ENCODE measurements at places on chromosomes 4 and X. TPM values are rescaled to one million over a fixed set of nuclear protein-coding genes. Genes with fewer than 3 reads are reported as not detected.

DNA sequence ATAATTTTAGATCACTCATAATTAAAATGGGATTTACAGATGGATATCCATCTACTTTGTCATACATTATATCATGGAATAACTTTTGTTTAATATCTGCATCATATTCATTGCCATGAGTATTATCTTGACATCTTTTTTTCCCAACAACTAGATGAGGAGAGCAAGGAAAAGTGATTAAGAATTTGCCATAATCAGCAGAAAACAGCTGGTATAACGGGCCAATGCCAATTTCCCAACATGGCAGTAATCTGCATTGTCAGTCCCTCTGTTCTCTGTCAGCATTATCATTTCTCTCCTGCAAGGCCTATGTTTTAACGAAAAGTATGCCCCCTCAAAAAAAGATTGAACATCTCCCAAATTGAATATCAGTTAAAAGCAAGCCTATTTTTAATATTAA, 314.0 kb downstream of the FRMPD4 start:
- H3K27ac ChIP-seq: no peak overlapping the region
- no peak overlapping the region for H3K4me3 ChIP-seq
- no peaks in the 10 kb centered on the region for H3K36me3 ChIP-seq
- no peak for DNase-seq
- H3K4me1 ChIP-seq: no peaks in the 10 kb centered on the region

- no peak overlapping the region for H3K4me3 ChIP-seq
- DNase-seq: no peak
- H3K36me3 ChIP-seq: no peaks in the 10 kb centered on the region
- no peaks in the 10 kb centered on the region for H3K27me3 ChIP-seq
- H3K4me1 ChIP-seq: no peaks in the 10 kb centered on the region
Measured at GRCh38 chrX:63934791-63935190, 149.8 kb upstream of the ARHGEF9 start.

DNA sequence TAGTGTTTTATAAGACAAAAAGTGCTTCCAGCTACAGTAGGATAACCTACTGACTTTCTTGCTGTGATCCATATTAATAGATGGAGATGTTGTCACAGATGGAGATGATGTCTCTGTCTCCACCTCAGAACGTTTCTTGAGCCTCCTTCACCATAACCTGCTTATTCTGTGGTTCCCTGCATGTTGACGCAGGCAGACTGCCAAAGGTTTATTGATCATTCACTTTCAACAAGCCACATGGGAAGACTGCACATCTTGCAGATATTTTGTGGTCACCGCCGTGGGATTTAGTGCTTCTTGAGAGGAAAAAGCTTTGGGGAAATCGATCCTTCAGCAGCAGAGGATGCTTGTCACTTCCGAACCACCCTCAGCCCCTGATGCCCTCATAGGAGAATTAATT, 943.0 kb upstream of the PRKX start:
- no peaks in the 10 kb centered on the region for H3K27me3 ChIP-seq
- H3K36me3 ChIP-seq: no peaks in the 10 kb centered on the region
- no peak overlapping the region for H3K27ac ChIP-seq
- no peak overlapping the region for H3K4me3 ChIP-seq
- H3K4me1 ChIP-seq: no peaks in the 10 kb centered on the region
- no peak for DNase-seq

GRCh38 chrX:122641826-122642225, 542.3 kb upstream of the GRIA3 start:
- no peaks in the 10 kb centered on the region for H3K4me1 ChIP-seq
- no peaks in the 10 kb centered on the region for H3K36me3 ChIP-seq
- H3K27ac ChIP-seq: no peak overlapping the region
- no peaks in the 10 kb centered on the region for H3K27me3 ChIP-seq

- no peak overlapping the region for H3K27ac ChIP-seq
- H3K36me3 ChIP-seq: no peaks in the 10 kb centered on the region
- no peaks in the 10 kb centered on the region for H3K4me1 ChIP-seq
- no peak for DNase-seq
Measured at GRCh38 chr4:25098964-25099891, 61.0 kb downstream of the SEPSECS start.

GRCh38 chrX:24137192-24137591, 12.3 kb upstream of the ZFX start:
- no peaks in the 10 kb centered on the region for H3K4me1 ChIP-seq
- no peak overlapping the region for H3K27ac ChIP-seq
- no peak for DNase-seq
- H3K4me3 ChIP-seq: no peak overlapping the region
- no peaks in the 10 kb centered on the region for H3K27me3 ChIP-seq

DNA sequence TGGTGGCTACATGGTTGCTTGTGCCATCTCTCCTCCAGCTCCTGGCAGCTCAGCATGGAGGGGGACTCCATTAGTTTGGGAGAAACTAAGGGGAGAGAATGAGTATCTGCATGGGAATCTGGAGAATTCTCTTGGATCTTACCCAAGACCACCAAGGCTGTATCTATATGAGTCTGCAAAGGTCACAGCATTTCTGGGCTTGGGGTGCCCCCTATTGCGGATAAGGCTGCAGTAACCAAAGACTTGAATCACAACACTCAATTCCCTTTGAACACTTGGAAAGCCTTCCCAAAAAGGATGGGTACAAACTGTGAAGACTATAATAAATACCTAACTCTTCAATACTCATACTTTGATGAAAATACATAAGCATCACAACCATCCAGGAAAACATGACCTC, 623.5 kb upstream of the NR3C2 start:
- H3K4me3 ChIP-seq: no peak overlapping the region
- H3K4me1 ChIP-seq: no peaks in the 10 kb centered on the region
- H3K27ac ChIP-seq: no peak overlapping the region

- DNase-seq: no peak
- peaks cover 6% of the 10 kb centered on the region for H3K36me3 ChIP-seq
Measured at GRCh38 chr4:78667764-78668163, 108.4 kb upstream of the BMP2K start.

GRCh38 chr4:16199093-16199492, 27.2 kb downstream of the TAPT1 start:
- H3K27me3 ChIP-seq: no peaks in the 10 kb centered on the region
- DNase-seq: no peak
- H3K4me1 ChIP-seq: peaks cover 11% of the 10 kb centered on the region

GRCh38 chr4:6929339-6929811, 19.7 kb downstream of the TBC1D14 start:
- H3K4me1 ChIP-seq: peaks cover 69% of the 10 kb centered on the region
- DNase-seq: no peak
- no peaks in the 10 kb centered on the region for H3K27me3 ChIP-seq
- H3K36me3 ChIP-seq: peaks cover 13% of the 10 kb centered on the region

GRCh38 chr4:140865253-140866217, 109.3 kb upstream of the TBC1D9 start:
- H3K4me1 ChIP-seq: peaks cover 11% of the 10 kb centered on the region
- peaks cover 55% of the 10 kb centered on the region for H3K27me3 ChIP-seq

DNA sequence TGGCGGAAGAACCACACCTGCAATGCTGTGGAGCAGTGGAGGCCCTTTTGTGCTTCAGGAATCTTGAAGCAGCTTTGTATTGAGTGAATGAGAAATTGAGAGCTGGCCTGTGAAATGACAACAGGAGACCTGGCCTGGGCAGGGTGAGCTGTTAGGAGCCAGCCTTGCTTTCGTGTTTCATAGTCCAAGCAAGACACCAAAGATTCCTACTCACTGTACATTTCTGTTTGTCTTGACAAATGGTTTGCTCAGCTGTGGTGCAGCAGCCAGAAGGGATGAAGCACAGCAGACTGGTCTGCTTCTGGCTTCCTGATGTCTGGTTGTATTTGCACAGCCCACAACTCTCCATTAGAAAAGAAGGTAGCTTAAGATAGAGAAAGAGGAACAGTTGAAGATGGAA, 96.5 kb downstream of the GATB start:
- no peak overlapping the region for H3K27ac ChIP-seq
- peaks cover 7% of the 10 kb centered on the region for H3K4me1 ChIP-seq
- H3K27me3 ChIP-seq: no peaks in the 10 kb centered on the region
- H3K4me3 ChIP-seq: no peak overlapping the region

GRCh38 chrX:126552313-126553022, at the start of gene DCAF12L1:
Gene DCAF12L1, minus strand, starts transcription at chrX:126552814. Its CDS starts 206 bp downstream, at chrX:126552608.
- H3K4me1 ChIP-seq: no peaks in the 10 kb centered on the region
- no peak within 1 kb of the TSS for H3K27ac ChIP-seq
- H3K4me3 ChIP-seq: no peak within 1 kb of the TSS
- no peaks in the 10 kb centered on the region for H3K27me3 ChIP-seq

- no peak overlapping the region for H3K27ac ChIP-seq
- no peak overlapping the region for H3K4me3 ChIP-seq
- peaks cover 6% of the 10 kb centered on the region for H3K27me3 ChIP-seq
- no peaks in the 10 kb centered on the region for H3K4me1 ChIP-seq
- peaks cover 4% of the 10 kb centered on the region for H3K36me3 ChIP-seq
Measured at GRCh38 chr4:98092833-98093439, 50.3 kb downstream of the STPG2 start.

GRCh38 chrX:119728487-119728886, 29.9 kb upstream of the SOWAHD start:
- no peak for DNase-seq
- no peaks in the 10 kb centered on the region for H3K36me3 ChIP-seq
- no peaks in the 10 kb centered on the region for H3K27me3 ChIP-seq
- H3K4me3 ChIP-seq: no peak overlapping the region
- peaks cover 5% of the 10 kb centered on the region for H3K4me1 ChIP-seq

DNA sequence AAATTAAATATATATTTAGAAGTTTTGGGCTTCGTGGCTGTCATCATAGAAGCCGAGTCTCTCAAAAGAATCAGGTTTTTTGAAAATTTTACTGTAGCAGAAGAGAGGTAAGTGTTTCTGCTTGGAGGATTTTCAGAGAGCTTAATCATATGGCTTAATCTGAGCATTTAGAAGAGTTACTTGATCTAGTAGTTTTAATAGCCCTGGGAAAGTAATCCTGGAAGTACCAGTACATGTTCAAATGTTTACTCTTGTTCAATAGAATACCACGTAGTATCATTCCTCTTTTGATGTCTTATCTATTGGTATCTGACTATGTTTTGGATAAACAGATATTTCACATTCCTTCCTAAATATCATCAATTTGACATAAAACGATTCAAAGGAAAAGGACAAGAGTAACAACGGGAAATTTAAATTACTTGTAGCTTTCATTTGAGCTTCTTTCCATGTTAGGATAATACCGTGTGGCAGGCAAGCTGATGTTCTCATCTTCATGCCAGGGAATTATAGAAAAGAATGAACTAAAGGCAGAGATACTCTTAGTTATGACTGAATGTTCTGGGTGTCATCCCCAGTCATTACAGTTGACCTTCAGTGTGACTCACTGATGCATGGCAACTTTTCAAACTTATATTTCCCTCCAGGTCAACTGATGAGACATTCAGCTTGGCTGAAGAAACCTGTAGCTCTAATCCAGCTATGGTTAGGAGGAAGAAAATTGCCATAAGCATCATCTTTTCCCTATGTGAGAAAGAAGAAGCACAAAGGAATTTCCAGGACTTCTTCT, 89.8 kb downstream of the FNIP2 start:
- H3K4me3 ChIP-seq: no peak overlapping the region
- peaks cover 2% of the 10 kb centered on the region for H3K4me1 ChIP-seq
- H3K27ac ChIP-seq: no peak overlapping the region
- DNase-seq: no peak
- peaks cover 5% of the 10 kb centered on the region for H3K36me3 ChIP-seq

DNA sequence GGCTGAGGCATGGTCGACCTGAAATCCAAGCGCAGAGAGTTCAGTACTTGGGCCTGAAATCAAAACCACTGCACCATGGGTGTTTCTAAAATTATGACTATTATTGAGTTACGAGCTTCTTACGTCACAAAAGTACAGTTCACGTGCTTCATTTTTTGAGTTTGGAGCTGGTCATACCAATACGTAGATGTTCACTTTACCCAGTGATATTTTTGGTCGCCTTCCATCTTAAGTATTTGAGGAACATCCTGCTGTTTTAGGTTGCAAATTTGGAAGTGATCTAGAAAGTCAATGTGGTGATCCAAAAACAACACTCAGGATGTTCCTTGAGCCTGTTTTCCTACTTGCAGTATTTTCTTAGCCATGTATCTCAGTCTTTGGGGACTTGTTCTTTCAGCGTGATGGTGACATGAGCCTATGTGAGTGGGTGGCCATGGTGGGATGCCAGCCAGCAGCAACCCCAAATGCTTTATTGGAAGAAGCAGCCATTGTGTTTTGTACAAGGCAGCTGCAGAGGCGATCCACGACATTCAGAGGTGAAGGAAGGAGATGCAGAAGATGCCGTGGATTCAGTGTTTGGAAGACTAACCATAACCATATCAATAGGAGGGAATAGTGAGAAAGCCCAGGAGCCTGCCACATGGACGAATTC, 28.7 kb downstream of the LDB2 start:
- DNase-seq: no peak
- H3K36me3 ChIP-seq: no peaks in the 10 kb centered on the region
- no peak overlapping the region for H3K27ac ChIP-seq
- H3K27me3 ChIP-seq: no peaks in the 10 kb centered on the region
- no peak overlapping the region for H3K4me3 ChIP-seq
- H3K4me1 ChIP-seq: no peaks in the 10 kb centered on the region

GRCh38 chr4:38829237-38829636, 24.6 kb upstream of the TLR1 start:
- no peaks in the 10 kb centered on the region for H3K27me3 ChIP-seq
- peaks cover 3% of the 10 kb centered on the region for H3K4me1 ChIP-seq
- no peak overlapping the region for H3K27ac ChIP-seq
- no peaks in the 10 kb centered on the region for H3K36me3 ChIP-seq
- H3K4me3 ChIP-seq: no peak overlapping the region
- DNase-seq: no peak

- no peak overlapping the region for H3K27ac ChIP-seq
- H3K27me3 ChIP-seq: peaks cover 18% of the 10 kb centered on the region
- no peaks in the 10 kb centered on the region for H3K36me3 ChIP-seq
- no peak for DNase-seq
Measured at GRCh38 chr4:24872720-24873119, 40.1 kb downstream of the CCDC149 start.

- no peaks in the 10 kb centered on the region for H3K27me3 ChIP-seq
- H3K4me1 ChIP-seq: no peaks in the 10 kb centered on the region
- no peaks in the 10 kb centered on the region for H3K36me3 ChIP-seq
- no peak overlapping the region for H3K27ac ChIP-seq
- no peak overlapping the region for H3K4me3 ChIP-seq
Measured at GRCh38 chrX:100274916-100275315, 135.2 kb downstream of the PCDH19 start.

DNA sequence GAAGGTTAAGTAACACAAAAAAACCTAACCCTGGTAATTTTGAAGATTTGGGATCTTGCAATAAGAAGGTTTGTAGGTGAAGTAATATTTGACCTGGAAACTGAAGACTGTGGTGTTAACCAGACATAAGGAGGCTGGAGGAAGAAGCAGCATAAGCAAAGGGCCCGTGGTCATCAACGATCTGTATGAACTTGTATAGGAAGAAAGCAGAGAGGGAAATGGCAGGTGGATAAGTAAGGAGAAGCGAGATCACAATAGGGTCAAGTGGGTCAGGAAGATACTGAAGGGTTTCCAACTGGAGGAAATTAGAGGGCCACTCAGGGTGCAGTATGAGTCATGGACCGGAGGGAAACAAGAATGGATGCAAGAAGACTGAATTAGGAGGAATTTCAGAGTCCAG, 103.8 kb upstream of the SORBS2 start:
- no peaks in the 10 kb centered on the region for H3K36me3 ChIP-seq
- DNase-seq: no peak
- H3K4me1 ChIP-seq: no peaks in the 10 kb centered on the region
- H3K27ac ChIP-seq: no peak overlapping the region
- no peak overlapping the region for H3K4me3 ChIP-seq
- H3K27me3 ChIP-seq: peaks cover 13% of the 10 kb centered on the region

Gene RIPPLY1
- not detected for total RNA-seq

Gene ALAS2
- not detected for total RNA-seq

Gene ADGRG2
- total RNA-seq: not detected

Gene CENPVL2
- total RNA-seq: not detected

Gene USP17L13
- total RNA-seq: not detected
